Fibroblast of skin of scalp (primary cell): ENCODE measurements at places on chromosomes 2 and 18.

GRCh38 chr2:104836841-104837240 is 17.1 kb upstream of the POU3F3 start:
- DNase-seq = no peak

- DNase-seq = peak; percentile 82
These were observed 132.4 kb downstream of the COPS8 start for GRCh38 chr2:237217995-237218616.

- peak; percentile 99 for DNase-seq
These were observed 81.2 kb upstream of the LTBP1 start for GRCh38 chr2:32865399-32866068.

GRCh38 chr2:69933839-69934613 is 19.1 kb downstream of the MXD1 start:
- peak; percentile 82 for DNase-seq

- DNase-seq = no peak
These were observed 51.9 kb upstream of the SPTBN1 start for GRCh38 chr2:54404270-54404669.

DNA sequence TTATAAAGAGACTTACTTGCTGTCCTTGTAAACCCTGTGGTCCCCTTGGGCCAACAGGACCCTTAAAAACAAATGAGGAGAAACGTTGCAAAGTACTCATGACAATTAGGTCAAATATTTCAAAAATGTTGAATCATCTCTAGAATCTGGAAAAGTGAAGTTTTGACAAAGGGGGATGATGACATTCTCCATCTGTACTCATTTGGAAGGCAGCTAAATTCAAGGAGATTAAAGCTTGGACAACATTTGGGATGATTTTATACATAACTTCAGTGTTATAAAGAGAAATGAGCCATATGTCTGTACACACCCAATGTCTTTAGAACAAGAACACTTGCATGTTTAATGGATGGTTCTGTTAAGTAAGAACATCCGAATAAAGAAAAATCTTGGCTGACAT is 92.9 kb downstream of the COL5A2 start:
- DNase-seq = peak; percentile 92

DNA sequence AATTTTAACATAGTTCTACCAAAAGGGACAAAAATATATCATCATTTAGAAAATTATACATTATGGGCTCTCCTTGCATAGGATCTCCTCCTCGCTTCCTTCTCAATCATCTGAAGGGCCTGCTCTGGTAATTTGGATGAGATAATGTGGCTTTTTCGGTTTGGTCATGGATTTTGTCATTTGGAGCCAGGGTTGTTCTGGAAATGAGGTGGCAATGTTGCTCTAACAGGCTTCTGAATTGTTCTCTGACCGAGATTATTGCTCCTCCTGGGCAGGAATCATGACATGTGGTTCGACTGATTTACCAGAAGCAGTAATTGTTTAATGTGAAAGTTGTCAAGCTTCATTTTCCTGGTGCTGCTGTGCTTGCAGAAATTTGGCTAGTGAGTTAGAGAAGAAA is 194.7 kb upstream of the ERBB4 start:
- no peak for DNase-seq

- DNase-seq = no peak
These were observed 168.1 kb downstream of the SETBP1 start for GRCh38 chr18:44848644-44849335.

DNA sequence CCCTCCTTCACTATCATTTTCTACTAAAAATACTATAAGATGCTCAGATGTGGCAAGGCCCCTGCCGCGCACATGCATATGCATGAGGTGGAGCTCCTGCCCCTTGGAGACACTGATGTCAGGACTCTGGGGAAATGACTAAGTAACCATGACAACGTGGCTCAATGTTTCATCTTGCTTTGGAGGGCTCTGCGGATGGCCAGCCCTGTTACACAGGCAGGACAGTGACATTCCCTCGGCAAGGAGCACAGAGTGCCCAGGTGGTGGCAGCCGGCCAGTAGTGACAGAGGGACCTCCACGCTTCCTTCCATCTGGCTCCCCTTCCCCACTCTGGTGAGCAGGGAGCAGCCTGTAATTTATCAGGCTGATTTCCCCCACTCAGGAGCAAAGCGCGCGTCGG is 364.1 kb downstream of the SS18 start:
- peak; percentile 83 for DNase-seq

DNA sequence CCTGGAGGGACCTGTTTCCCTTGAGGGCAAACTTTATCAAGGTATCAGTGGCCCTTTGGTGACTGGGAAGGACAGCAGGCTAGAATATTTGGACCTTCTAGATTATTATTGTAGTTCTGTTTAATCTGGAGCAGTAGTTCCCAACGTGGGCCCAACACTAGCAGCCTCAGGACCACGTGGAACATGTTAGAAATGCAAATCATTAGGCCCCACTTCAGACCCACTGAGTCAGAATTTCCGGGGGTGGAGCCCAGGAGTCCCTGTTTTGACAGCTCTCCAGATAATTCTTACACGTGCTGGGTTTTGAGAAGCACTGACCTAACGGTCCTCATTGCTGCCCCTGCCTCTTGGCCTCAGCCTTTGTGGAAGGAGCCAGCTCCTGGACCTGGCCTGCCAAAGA is 25.5 kb upstream of the DYNC2LI1 start:
- DNase-seq = no peak

DNA sequence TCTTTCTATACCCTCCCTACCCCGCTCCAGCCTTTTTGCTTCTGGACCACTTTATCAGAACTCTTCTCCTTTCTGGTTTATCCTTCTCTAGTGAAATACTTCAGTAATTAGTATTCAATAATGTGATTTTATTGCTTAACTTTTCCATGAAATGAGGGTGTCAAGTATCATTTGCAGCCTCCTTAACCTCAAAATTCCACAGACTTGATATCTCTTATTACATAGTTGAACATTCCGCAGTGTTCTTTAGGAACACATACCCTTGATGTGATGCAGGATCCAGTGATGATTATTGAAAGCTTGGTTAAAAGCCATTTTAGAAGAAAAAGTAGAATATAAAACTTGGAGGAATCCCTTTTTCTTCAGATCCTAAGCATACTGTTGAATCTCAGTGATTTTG is 94.8 kb downstream of the GREB1L start:
- no peak for DNase-seq

GRCh38 chr2:13638181-13638580 is 921.4 kb downstream of the TRIB2 start:
- DNase-seq = no peak

GRCh38 chr18:76490670-76491472 is 4.2 kb downstream of the ZNF516 start:
- no peak for DNase-seq

GRCh38 chr2:240505910-240506309 is 51.9 kb downstream of the ANKMY1 start:
- no peak for DNase-seq
